ENCODE measurements at places on chromosomes 13 and 19.

- DNase-seq, result no peak
Observed at GRCh38 chr13:102038787-102039186, 363.1 kb downstream of the FGF14 start.

GRCh38 chr19:41595258-41595889 is 19.4 kb downstream of the CEACAM21 start:
- DNase-seq, result peak; percentile 64

DNA sequence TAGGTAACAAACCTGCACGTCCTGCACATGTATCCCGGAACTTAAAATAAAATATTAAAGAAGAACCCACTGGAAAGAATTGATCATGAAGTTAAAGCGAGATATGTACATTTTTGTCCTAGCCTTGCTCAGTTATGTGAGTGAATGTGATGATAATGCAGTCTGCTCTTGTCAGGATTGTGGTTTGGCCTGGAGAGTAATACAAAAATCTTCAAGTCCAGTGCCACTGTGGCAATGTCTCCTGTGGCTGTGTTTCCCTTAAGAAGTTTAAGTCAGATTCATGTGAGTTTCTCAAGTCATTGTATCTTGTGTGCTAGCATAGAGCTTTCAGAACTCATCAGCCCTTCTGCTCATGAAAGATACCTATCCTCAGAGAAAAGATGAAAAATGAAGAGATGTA is 18.0 kb upstream of the ITGBL1 start:
- DNase-seq, result no peak

GRCh38 chr19:29715701-29716581 is 880 bp upstream of the C19orf12 start:
- no peak for DNase-seq

DNA sequence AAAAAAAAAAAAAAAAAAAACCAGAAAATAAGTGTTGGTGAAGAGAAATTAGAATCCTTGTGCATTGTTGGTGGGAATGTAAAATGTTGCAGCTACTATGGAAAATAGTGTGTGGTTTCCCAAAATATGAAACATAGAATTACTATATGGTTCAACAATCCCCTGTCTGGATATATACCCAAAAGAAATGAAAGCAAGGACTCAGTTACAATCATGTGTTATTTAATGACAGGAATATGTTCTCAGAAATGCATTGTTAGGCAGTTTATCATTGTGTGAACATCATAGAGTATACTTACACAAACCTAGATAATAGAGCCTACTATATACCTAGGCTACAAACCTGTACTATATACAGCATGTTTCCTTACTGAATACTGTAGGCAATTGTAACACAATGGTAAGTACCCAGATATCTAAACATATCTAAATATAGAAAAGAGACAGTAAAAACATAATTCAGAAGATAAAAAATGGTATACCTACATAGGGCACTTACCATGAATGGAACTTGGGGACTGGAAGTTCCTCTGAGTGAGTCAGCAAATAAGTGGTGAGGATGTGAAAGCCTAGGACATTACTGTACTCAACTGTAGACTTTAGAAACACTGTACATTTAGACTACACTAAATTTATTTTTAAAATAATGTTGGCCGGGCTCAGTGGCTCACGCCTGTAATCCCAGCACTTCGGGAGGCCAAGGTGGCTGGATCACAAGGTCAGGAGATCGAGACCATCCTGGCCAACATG is 25.7 kb upstream of the SLC7A1 start:
- DNase-seq, result no peak

DNA sequence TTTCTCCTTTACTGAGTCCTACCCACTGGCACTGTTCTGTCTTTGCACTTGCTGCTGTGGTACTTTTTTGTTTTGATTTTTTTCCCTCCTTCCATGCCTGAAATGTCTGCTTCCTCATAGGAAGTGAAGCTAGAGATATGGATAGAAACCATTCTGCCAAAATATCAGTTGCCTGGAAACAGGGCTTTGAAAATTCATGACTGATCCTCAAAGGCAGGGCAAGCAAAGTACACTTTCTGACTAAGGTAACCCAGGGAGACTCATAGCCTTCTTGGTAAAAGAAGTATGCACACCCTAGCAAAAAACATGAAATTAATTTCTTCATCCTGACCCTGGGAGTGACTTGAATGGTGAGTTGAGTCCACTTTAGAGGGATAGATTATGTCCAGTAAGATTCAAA is 329.8 kb downstream of the MYO16 start:
- no peak for DNase-seq

GRCh38 chr13:35787937-35788336 is 311.4 kb upstream of the MAB21L1 start:
- DNase-seq, result no peak

DNA sequence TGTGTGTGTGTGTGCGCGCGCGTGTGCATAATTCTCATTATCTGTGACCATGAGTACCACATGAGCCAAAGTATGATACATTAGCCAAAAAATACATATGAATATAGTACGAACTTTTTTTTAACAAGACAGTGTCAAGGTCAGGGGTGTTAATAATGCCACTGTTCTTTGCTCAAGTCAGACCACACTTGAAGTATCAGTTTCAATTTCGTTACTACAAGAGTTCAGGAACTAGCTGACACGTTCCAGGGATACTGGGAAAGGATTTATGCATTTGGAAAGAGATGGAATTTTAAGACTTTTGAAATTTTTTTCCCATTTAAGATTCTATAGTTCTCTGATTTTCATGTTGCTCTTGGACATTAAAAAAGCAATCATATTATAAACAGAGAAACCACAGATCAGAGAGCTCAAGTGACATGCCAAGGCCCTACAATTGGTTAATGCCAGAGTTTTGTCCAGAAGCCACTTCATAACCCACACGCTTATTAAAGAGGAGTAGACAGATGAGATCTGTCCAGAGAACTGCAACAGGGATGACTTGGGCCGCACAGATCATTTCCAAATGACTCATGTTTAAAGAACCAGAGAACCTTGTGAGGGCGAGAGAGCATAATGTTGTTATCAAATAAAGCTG is 718.8 kb upstream of the SGCG start:
- DNase-seq, result no peak

DNA sequence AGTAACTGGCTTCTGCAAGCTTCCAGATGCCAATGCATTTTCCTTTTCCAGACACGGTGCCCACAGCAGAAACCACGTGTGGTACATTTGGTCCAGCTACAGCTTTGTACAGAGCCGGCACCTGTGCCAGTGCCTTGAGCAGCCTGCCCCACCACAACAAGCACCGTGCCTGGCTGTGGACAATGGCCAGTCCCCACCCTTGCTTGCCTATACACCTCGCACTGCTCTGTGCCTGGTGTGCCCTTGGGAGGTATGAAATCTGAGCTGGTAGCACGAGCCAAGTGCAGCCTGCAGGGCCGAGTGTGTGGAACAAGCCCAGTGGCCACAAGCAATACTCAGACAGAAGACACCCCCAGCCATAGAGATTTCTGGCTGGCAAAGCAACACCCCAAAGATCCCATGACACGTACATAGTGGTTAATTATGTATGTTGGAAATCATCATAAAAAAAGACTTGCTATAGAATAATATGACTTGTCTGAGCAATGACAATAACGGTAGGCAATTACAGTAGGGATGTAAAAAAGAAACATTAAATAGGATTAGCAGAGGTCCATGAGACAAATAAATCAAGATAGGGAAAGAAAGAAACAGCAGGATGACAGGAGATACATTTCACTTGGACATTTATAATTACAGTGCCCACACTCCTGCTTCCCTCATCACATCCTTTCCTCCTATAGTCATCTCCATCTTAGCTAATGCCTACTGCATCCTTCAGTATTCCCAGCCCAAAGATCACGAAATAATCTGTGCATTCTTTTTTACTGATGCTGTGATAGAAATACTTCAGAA is 1399.5 kb downstream of the PCDH9 start:
- DNase-seq, result no peak

GRCh38 chr13:93589788-93590187 is 363.2 kb downstream of the GPC6 start:
- no peak for DNase-seq

- no peak for DNase-seq
Observed at GRCh38 chr19:50548191-50549058, 19.8 kb downstream of the LRRC4B start.

DNA sequence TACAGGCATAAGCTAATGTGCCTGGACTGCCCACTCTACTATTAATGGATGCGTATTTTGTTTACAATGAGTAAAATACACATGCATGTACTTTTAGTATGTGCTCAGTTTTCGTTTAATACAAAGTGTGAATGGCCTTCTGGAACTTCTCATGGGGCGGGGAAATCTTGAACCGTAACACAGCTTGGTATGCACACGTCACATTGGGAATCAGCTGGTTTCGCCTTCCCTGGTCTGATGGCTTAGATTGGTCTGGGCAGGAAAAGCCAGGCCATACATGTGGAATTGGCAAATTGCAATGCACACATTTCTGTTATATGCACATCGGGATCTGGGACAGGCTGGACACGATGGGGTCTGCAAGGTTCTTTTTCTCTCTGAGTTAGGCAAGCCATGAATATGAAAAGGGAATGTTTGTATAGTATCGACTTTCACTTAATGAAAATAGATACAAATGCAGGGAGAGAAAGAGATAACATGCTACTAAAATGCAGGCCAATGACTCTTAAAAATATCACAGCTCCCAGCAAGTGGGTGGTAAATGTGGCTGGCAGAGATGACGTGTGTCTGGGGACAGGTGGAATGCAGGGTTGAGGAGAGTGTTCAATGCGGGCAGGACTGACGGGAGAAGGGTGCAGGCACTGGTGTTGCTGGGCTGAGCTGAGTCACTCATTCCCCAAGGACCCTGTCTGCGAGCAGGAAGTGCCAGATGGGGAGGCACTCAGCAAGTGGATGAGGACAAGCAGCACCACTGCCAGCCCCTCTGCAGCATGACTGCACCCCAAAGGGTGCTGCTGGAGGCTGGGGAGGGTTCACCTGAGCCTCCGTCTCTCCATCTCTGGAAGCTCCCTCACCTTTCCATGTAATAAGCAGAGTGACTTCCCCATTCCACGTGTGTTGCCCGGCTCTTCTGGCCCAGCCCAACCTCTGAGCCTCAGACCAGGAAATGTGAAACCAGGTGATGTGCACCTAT is 204.0 kb upstream of the GPR12 start:
- DNase-seq, result no peak
